Kidney (tissue), 22 donors: ENCODE measurements at places on chromosomes 16 and 17. TPM values are rescaled to one million over a fixed set of nuclear protein-coding genes. Genes with fewer than 3 reads are reported as not detected.
A peak's percentile ranks its signal among the peaks of the same experiment; 100 is the strongest.

DNA sequence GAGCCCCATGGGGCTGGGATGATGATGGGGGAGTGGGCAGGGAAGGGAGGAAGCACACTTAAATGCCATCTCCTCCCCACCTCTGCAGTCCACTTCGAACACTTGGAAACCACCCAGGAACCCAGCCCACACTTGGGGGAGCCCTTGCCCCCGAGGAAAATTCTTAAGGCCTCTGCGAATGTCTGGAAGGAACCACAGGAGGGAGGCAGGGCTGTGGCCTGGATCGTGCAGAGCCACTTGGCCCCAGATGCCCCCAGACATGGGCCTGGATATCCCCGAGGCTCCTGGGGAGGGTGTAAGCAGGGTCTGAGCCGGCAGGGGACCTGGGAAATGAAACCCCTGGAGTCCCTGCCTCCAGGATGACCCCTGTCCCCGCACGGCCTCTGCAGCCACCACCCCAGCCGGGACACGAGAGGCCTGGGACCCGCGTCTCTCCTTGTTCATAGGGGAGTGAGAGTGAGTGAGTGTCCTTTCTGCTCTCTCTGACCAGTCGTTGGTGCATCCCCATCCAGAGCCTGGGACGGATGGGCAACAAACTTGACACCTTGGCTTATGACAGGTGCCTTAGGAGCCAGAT is 11.8 kb upstream of the MTSS2 start:
- no peaks in the 10 kb centered on the region for H3K27me3 ChIP-seq
- H3K4me1 ChIP-seq: peaks cover 21% of the 10 kb centered on the region
- H3K27ac ChIP-seq: peak overlapping the region; percentile 83
- no peak for DNase-seq

DNA sequence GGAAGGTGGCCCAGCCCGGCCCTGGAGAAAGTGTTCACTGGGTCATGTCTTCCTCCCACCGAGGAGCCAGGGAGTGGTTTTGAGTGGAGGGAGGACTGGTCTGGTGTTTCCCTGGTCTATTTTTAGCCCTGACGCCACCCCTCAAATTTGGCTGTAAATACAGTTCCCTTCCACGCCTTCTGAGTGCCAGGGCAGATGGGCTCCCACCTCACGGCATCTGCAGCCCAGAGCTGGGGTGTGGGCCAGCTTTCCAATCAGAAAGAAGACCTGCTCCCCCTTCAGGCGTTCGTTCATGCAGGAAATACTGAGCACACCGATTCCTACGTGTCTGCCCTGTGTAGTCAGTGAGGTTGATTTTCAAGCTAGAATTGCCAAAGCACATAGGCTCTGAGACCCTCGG is 53.7 kb downstream of the SNX20 start:
- no peak overlapping the region for H3K27ac ChIP-seq
- no peaks in the 10 kb centered on the region for H3K4me1 ChIP-seq
- no peaks in the 10 kb centered on the region for H3K27me3 ChIP-seq
- H3K4me3 ChIP-seq: no peak overlapping the region

DNA sequence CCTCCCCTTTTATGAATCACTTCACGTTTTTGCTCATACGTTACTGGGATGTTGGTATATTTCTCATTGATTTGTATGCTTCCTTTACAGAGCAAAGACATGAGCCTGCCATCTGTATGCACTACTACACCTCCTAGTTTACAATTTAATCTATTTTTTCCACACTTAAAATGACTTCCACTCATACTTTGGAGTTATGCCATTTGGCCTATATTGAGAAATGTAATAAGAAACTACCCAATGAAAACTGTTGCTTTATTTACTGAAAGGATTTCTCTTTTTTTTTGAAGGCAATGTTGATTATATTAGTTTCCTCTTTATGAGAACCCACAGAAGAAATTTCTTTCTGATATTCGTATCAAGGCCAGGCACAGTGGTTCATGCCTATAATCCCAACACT is 43.1 kb downstream of the DUSP14 start:
- no peak for DNase-seq
- no peaks in the 10 kb centered on the region for H3K27me3 ChIP-seq
- no peaks in the 10 kb centered on the region for H3K4me1 ChIP-seq
- H3K27ac ChIP-seq: no peak overlapping the region
- H3K36me3 ChIP-seq: peaks cover 53% of the 10 kb centered on the region
- H3K4me3 ChIP-seq: no peak overlapping the region

DNA sequence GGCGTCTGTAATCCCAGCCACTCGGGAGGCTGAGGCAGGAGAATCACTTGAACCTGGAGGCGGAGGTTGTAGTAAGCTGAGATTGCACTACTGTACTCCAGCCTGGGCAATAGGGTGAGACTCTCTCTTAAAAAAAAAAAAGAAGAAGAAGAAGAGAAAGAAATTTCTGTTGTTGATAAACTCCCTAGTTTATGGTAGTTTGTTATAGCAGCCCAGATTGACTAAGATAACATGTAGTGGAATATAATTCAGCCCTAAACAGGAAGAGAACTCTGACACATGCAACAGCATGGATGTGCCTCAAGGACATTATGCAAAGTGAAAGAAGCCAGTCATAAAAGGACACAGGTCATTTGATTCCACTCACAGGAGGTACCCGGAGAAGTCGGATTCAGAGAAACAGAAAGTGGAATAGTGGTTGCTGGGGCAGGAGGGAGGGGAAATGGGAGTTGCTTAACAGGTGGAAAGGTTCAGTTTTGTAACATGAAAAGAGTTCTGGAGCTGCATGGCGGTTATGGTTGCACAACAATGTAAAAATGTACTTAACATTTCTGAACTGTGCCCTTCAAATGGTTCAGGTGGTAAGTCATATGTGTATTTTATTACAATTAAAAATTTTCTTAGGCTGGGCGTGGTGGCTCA is 26.0 kb upstream of the PRM1 start:
- no peak overlapping the region for H3K4me3 ChIP-seq
- no peaks in the 10 kb centered on the region for H3K36me3 ChIP-seq
- H3K27ac ChIP-seq: no peak overlapping the region
- H3K4me1 ChIP-seq: peaks cover 16% of the 10 kb centered on the region
- no peak for DNase-seq

- no peaks in the 10 kb centered on the region for H3K4me1 ChIP-seq
- no peak for DNase-seq
- H3K27me3 ChIP-seq: no peaks in the 10 kb centered on the region
- H3K27ac ChIP-seq: no peak overlapping the region
- H3K36me3 ChIP-seq: no peaks in the 10 kb centered on the region
These were observed 107.2 kb upstream of the DYNLRB2 start for GRCh38 chr16:80433623-80434022.

DNA sequence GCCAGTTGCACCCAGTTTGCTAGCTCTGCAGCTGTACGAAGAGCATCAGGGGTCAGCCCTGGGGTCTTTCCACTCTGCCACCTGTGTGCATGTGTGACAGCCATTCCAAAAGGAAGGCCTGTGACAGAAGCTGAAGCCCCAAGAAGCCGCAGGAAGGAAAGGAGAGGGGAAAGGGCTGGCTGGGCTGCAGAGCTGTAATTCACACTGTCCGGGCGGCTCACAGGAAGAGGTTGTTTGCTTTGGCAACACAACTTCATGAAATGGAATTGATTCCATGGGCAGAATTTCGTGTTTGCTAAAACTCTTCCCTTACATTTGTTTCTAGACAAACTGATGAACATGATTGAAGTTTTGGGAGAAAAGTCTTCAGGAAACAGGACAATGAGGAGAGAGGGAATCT is 14.8 kb downstream of the TMEM204 start:
- no peaks in the 10 kb centered on the region for H3K27me3 ChIP-seq
- H3K27ac ChIP-seq: no peak overlapping the region
- H3K4me3 ChIP-seq: no peak overlapping the region
- peaks cover 2% of the 10 kb centered on the region for H3K36me3 ChIP-seq
- H3K4me1 ChIP-seq: peaks cover 25% of the 10 kb centered on the region
- DNase-seq: no peak

GRCh38 chr17:47316311-47316710 is 7.4 kb upstream of the EFCAB13 start:
- no peaks in the 10 kb centered on the region for H3K4me1 ChIP-seq
- H3K36me3 ChIP-seq: no peaks in the 10 kb centered on the region
- H3K27me3 ChIP-seq: no peaks in the 10 kb centered on the region
- H3K27ac ChIP-seq: no peak overlapping the region
- no peak overlapping the region for H3K4me3 ChIP-seq

DNA sequence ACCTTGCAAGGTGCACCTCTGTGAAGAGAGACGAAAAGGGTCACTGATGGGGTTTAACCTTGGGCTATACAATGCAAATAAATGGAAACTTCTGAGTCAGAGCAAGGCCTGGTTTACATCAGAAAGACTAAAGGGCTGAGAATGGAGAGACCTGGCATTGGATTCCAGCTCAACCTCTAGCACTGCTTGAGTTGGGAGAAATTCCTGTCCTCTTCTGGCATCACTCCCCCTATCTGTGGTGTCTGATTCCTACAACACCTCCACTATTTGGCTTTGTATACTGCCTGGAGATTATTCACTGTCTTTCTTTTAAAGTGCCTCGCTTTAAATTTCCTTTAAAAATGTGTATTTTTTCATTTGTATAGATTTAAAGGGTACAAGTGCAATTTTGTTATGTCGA is 68.8 kb downstream of the GPR139 start:
- no peak overlapping the region for H3K4me3 ChIP-seq
- DNase-seq: no peak
- no peaks in the 10 kb centered on the region for H3K27me3 ChIP-seq
- H3K36me3 ChIP-seq: no peaks in the 10 kb centered on the region
- H3K4me1 ChIP-seq: no peaks in the 10 kb centered on the region

GRCh38 chr16:13982451-13982850 is 62.5 kb downstream of the ERCC4 start:
- H3K27ac ChIP-seq: no peak overlapping the region
- no peaks in the 10 kb centered on the region for H3K27me3 ChIP-seq
- DNase-seq: no peak
- H3K4me3 ChIP-seq: no peak overlapping the region

- no peak for DNase-seq
- H3K4me3 ChIP-seq: no peak within 1 kb of the TSS
- H3K36me3 ChIP-seq: peaks cover 37% of the 10 kb centered on the region
- H3K27ac ChIP-seq: no peak within 1 kb of the TSS
- no peaks in the 10 kb centered on the region for H3K27me3 ChIP-seq
These were observed at the start of gene SOX15 for GRCh38 chr17:7589891-7590691. TSS of gene SOX15 (minus strand) at chr17:7590094. CDS start at chr17:7589676, 418 bp downstream.

DNA sequence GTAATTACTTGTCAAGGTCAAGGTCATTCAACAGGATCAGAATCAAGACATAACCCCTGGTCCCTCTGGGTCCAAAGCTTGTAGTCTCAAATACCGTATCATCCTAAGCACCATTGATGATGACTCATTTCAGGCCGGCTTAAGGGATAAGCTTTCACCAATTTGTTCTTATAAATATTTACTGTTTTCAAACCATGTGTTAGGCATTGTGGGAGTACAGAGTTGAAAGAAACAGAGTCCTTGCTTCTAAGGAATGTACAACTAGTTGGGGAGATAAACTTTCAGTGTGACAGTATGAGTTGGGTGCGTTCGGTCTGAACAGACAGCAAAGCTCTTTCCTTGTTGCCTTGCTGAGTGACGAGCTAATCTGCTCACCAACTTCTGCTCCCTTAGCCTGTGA is 183.5 kb upstream of the MAF start:
- H3K4me1 ChIP-seq: no peaks in the 10 kb centered on the region
- H3K27ac ChIP-seq: no peak overlapping the region
- DNase-seq: no peak
- no peaks in the 10 kb centered on the region for H3K36me3 ChIP-seq

- H3K4me3 ChIP-seq: no peak overlapping the region
- no peak overlapping the region for H3K27ac ChIP-seq
- H3K27me3 ChIP-seq: no peaks in the 10 kb centered on the region
- no peak for DNase-seq
- peaks cover 9% of the 10 kb centered on the region for H3K4me1 ChIP-seq
These were observed 3.8 kb upstream of the RUNDC3A start for GRCh38 chr17:44304651-44305050.

- H3K4me3 ChIP-seq: no peak overlapping the region
- DNase-seq: peak; percentile 89
- H3K36me3 ChIP-seq: no peaks in the 10 kb centered on the region
- no peaks in the 10 kb centered on the region for H3K27me3 ChIP-seq
- H3K27ac ChIP-seq: no peak overlapping the region
These were observed 133.8 kb upstream of the PLCG2 start for GRCh38 chr16:81645266-81645694.

DNA sequence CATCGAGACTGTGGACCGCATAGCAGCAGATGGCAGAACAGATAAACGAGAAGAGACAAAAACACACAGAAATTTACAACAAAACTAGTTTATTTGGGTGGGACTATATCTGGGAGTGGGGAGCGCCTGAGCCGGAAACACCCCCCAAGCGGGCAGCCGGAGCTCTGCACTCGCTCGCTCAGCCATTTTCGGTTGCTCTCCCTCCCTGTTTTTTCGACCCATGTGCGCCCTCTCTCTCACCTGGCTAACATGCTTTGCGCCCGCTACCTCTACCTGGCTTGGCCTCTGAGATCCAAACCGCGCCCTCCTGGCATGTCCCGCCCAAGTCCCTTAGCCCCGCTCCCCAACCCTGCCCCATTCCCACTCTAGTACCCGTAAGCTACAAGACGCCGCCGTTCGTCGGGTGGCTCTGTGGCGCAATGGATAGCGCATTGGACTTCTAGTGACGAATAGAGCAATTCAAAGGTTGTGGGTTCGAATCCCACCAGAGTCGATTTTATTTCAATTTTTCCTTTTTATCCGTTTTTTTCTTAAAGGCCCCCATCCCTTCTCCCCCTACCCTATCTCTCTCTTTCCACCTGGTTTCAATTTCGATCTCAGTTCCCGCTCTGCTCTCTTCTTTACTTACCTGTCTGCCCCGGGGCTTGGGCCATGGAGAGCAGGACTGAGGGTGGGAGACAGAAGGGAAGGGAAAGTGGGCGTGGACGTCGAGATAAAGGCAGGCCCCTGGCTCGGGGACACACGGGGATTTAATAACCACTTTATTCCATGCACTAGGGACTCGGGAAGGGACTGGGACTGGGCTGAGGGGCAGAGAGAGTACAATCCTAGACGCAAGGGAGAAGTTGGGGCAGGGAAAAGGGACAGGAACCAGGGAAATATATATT is 2.4 kb upstream of the ALOXE3 start:
- peak overlapping the region; percentile 48 for H3K4me3 ChIP-seq
- peaks cover 27% of the 10 kb centered on the region for H3K4me1 ChIP-seq
- H3K27me3 ChIP-seq: peaks cover 31% of the 10 kb centered on the region
- no peaks in the 10 kb centered on the region for H3K36me3 ChIP-seq
- no peak overlapping the region for H3K27ac ChIP-seq
- DNase-seq: peak; percentile 67

DNA sequence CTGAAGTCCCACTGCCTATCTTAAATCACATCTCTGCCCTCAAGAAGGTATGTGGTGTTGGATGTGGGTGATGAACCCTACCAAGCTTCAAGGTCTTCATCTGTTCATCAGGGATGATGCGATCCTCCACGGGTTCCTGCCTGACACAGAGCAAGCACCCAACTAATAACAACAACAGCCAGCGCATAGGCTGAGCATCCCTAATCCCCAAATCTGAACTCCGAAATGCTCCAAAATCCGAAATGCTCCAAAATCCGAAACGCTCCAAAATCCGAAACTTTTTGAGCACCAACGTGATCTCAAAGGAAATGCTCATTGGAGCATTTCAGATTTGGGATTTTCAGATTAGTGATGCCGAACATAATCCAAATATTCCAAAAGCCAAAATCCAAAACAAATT is 238.9 kb upstream of the SDK2 start:
- DNase-seq: no peak
- H3K27me3 ChIP-seq: no peaks in the 10 kb centered on the region
- no peaks in the 10 kb centered on the region for H3K36me3 ChIP-seq
- H3K27ac ChIP-seq: no peak overlapping the region

TSPAN10 gene
- 2.1 TPM for total RNA-seq

ACOX1 gene
- 60.6 TPM for total RNA-seq

NHERF1 gene
- 71.3 TPM for total RNA-seq

CCL1 gene
- not detected for total RNA-seq

CDR2L gene
- total RNA-seq: 29.3 TPM

KARS1 gene
- total RNA-seq: 97.4 TPM

EDC4 gene
- 56.5 TPM for total RNA-seq

CCL5 gene
- total RNA-seq: 10.3 TPM

MED31 gene
- 15.9 TPM for total RNA-seq
